ENCODE measurements at places on chromosomes 6 and 20.

DNA sequence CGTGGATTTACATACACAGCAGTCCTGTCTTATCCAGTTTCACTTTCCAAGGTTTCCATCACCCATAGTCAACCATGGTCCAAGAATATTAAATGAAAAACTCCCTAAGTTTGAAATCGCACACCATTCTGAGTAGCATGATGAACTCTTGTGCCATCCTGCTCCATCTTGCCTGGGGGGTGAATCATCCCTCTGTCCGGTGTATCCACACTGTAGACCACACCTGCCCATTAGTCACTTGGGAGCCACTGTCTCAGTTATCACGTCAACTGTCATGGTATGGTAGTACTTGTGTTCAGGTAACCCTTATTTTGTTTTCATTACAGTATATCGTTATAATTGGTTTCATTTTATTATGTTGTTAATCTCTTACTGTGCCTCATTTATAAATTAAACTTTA is 38.5 kb downstream of the PTGIS start:
- DNase-seq: no peak

DNA sequence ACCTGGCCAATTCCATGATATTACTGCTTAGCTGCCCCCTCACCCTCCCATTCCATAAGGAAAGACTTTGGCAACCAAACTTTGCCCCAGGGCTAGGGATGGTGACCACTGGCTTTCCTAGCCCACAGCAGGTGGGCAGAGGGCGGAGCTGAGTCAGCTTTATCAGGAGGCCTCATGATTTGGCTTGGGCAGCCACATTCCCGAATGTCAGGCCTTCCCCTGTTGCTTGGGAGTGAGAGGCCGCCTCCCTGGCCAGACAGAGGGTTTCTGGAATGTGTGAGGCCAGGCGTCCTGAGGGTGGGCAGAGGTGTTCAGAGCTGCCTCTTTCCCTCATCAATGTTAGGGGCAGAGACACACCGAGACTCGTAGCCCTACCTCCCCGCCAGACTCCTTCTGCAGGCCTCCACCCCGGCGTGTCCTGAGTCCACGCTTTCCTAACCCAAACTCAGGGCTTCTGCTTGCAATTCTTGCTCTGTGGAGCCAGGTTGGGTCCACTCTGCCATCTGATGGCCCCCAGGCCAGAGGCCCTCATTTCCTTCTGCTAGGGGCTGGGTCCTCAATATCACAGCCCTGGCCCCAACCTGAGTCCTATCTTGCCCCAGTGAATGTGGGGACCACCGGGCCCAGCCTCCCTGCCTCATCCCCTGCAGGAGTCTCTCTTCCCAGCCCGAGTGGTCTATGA is 19.3 kb downstream of the UQCC2 start:
- DNase-seq: no peak

DNA sequence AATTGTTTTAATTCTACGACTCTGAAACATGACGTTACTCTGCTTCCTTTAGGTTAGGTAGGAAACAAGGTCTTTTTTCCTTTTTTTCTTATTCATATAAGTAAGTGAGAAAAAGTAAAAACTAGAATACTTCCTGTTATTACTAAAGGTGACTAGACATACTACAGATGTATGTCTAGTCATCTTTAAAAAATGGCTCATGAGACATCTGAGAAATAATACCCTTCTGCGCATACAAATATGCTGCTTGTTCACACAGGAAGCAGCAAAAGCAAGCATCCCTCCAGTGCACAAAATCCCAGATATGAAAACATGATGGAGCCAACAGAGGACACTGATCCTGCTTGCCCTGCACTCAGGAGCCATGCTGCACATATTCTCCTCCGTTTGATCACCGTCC is 699.1 kb downstream of the EPM2A start:
- DNase-seq: no peak

DNA sequence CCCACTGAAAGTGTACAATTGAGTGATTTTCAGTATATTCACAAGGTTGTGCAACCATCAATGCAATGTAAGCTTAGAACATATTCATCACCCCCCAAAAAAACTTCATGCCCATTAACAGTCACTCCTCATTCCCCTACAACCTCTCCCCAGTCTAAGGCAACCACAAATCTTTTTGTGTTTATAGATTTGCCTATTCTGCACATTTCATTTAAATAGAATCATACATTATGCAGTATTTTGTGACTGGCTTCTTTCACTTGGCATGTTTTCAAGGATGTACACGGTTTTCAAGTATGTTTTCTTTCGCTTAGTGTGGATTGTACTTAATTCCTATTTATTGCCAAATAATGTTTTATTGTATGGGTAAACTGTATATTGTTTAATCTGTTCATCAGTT is 329.3 kb upstream of the RNF24 start:
- no peak for DNase-seq

- no peak for DNase-seq
Observed at GRCh38 chr6:137921823-137922222, 54.8 kb downstream of the TNFAIP3 start.

DNA sequence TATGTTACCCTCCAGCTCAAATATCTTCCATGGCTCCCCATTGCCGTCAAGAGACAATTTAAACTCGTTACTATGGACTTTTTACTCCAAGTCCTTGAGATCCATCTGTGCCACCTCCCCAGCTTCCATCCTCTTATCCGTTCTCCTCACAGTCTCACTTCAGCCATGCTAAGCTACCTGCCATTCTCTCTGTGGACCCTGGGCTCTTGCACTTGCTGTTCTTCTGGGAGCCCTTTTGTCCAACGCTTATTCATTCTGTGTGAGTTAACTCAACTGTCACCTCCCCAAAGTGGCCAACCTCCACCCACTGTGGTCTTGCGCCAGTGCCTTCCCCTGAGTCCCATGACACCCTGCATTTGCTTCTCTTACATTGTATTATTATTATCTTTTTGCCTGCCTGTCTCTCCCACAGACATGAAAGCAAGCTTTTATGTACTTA is 132.4 kb downstream of the BCAS1 start:
- no peak for DNase-seq

DNA sequence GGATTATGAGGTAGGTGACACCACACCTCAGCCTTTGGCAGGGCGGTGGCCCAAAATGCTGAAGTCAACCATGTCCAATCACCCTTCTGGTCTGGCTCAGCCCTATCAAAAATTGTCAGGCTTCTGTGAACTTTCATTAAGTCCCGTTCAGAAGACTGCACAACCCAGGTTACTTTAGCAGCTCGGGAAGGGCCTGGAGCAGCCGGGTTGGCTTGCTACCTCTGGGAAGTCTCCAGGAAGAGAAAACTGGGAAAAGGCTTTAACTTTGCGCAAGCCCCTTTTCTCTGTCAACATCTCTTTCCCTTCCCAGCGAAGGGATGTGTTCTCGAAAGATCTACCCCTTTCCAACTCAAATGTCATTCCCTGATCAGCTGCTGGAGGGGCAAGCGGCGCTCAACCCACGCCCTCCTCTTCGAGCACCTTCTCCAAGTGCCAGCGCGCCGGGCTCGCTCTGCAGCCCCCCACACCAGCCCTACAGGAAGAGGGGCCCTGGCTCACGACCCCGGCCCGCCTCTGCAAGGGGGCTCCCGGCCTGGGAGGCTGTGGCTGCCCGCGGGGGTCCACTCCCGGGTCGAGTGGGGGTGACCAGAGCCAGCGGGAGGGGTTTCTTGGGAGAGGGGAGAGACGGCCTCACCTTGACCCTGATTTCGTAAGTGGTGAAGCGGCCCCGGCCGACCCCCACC is 573 bp downstream of the SNX3 start:
- DNase-seq: peak; percentile 65

- DNase-seq: no peak
Observed at GRCh38 chr6:35626401-35626800, 62.3 kb downstream of the FKBP5 start.

DNA sequence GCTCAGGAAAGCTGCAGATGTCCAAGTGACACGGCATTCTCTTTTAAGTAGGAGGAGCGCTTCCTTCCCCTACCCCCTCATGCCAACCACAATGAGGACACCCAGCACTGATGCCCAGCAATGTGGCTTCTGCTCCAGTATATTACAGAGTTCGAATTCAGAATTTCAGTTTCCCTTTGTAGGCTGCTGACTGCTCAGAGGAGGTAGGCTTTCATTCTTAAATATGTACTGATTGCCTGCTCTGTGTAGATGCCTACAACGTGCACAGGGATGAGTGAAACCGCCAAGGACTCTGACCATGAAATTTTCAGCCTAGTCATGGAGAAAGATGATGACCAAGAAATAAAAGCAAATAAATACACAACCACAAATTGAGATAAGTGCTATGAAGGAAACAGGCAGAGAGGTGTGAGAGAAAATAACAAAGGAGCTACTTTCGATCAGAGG is 50.9 kb upstream of the TNFAIP3 start:
- DNase-seq: no peak

- DNase-seq: no peak
Observed at GRCh38 chr20:20022498-20022897, 5.3 kb downstream of the NAA20 start.

- DNase-seq: no peak
Observed at GRCh38 chr6:162974685-162975084, 246.9 kb downstream of the PACRG start.

- DNase-seq: no peak
Observed at GRCh38 chr20:52683761-52684160, 288.4 kb upstream of the TSHZ2 start.

DNA sequence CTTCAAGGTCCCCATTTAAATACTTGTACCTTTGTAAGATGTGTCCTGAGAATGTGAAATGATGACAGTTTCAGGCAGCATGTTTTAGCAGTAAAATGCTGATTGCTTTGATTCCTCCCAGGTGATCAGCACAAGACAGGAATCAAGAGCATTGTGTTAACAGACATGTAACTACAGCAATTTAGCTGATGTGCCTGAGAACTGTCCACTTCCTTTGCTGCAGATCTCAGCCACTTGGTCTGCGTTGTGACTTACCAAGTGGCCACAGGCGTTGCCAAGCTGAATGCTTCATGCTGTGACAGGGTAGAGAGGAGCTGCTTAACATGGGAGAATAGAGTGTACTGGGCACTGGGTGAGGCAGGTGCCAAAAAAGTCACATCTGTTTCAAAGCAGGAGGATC is 767.0 kb upstream of the POU3F2 start:
- DNase-seq: no peak

DNA sequence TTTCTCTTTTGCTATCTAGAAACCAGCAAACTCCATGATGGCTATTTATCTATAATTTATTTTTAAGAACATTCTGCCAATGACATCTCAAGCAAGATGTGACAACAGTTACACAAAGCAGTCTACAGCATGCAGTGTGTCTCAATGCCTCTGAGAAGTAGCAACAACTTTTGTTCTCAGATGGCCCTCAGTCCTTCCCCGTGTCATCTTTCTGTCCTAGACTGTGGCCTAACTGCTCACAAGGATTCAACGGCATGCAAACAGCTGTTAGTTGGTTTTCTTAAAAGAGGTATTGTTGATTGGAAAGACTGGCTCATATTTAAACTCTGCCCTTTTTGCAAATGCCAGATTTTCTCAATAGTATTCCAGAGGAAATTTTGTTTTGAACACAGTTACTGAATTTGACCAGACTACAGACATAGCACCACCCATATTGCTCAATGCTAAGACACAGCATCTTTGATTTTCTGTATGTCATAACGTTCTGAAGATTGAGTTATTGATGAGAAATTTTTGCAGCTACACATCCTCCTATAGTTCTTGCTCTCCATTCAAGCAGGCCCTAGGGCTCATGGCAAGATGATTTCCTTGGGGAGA is 26.1 kb upstream of the F13A1 start:
- DNase-seq: no peak

DNA sequence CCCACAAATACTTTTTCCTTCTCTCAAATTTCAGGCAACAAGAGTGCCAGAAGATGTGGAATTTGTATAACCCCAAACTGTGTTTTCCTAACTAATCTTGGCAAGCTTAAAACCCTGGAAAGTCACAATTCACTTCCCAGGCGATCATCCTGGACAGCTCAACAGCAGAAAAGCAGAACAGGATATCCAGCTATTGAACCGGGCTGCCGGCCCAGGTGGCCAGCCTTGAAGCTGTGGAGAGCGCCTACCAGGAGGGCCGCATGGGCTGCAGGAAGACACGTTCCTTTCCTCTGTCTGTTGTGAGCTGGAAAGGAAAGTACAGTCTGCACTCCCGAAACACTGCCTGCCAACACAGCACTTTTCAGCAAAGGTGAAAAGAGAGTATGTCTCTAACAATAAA is 719.7 kb upstream of the MARCKS start:
- DNase-seq: no peak

DNA sequence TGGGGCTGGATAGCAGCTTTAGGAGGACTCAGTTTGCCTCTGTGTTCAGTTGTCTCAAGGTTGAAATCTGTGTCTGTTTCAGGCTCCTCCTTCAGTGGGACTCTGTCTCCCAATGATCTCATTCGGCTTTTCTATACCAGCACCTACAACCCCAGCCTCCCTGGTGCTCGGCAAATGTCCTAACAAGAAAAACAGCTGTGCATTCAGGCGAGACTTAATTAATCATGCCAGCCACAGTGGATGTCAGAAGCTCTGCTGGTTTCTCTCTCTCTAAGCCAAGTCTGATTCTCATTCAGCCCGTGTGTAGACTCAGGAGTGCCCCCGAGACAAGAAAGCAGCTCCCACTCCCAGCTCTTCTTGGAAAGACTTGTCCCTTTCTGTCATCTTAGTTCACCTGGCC is 46.8 kb downstream of the SUN5 start:
- DNase-seq: no peak

- peak; percentile 82 for DNase-seq
Observed at GRCh38 chr6:14544666-14545065, 427.1 kb downstream of the CD83 start.

GRCh38 chr6:129908356-129908755 is 47.2 kb upstream of the TMEM244 start:
- DNase-seq: no peak

- DNase-seq: no peak
Observed at GRCh38 chr6:170279977-170280688, 10.7 kb downstream of the DLL1 start.

DNA sequence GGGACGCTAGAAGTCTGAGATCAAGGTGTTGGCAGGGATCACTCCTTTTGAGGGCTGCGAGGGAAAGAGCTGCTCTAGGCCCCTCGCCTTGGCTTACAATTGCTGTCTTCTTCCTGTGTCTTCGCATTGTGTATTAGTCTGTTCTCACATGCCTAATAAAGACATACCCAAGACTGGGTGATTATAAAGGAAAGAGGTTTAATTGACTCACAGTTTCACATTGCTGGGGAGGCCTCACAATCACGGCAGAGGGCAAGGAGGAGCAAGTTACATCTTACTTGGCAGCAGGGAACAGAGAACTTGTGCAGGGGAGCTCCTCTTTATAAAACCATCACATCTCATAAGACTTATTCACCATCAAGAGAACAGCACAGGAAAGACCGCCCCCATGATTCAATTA is 102.5 kb upstream of the ASF1A start:
- no peak for DNase-seq

- DNase-seq: no peak
Observed at GRCh38 chr6:51299621-51300380, 481.1 kb downstream of the TFAP2B start.

- DNase-seq: no peak
Observed at GRCh38 chr6:51398793-51399192, 580.1 kb downstream of the TFAP2B start.

DNA sequence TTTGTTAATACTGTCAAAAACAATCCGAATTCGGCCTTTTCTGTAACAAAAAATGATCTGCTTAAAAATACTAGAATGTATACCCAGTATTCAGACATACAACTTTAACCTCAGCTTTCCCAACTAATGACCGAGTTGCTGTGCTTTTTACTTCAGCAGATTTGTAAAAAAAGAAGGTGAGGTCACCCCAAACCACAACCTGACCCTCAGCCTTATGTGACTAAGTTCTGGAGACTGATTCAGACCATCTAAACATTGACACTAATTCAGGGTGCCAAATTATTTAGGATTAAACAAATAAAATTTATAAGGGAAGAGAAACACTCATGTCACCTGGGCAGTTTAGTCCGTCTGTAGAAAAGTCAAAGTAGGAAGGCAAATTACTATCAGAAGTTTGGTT is 7.7 kb downstream of the CCN6 start:
- DNase-seq: no peak

GRCh38 chr6:36362551-36363370 is 24.7 kb downstream of the ETV7 start:
- no peak for DNase-seq
